ENCODE measurements at places on chromosomes 13 and 19. TPM values are rescaled to one million over a fixed set of nuclear protein-coding genes. Genes with fewer than 3 reads are reported as not detected.

DNA sequence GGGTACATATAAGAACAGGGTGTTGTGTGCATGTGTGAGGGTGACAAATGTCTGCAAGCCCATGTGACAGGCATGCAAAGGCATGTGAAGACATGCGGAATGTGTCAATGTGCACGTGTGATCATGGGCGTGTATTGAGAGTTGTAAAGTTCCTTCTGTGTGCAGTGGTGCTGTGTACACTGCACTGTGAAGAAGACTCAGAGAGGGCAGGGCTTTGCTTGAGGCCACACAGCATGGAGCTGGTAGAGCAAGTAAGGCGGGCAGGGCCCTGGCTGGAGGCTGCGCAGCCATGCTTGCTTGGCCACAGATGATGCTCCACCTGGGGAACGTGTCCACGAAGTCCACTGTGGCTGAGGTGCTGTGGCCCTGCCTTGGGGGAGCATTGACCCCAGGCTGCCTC, 66.8 kb downstream of the PTPRS start:
- no peak for DNase-seq

DNA sequence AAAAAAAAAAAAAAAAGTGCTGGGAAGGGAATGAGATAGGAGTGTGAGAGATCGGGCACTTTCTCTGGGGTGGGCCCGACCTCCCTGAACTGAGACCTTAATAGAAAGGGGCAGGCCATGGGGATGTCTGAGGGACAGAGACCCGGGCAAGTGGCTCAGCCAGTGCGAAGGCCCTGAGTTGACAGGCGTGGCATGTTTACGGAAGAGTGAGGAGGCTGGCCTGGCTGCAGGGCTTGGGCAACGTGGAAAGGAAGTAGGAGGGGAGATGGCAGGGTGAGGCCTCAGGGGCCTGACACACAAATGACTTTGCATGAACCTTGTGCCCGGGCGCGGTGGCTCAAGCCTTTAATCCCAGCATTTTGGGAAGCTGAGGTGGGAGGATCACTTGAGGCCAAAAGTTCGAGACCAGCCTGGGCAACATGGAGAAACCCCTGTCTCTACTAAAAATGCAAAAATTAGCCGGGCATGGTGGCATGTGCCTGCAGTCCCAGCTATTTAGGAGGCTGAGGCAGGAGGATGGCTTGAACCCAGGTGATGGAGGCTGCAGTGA, 13.9 kb downstream of the FCHO1 start:
- no peak for DNase-seq

- no peak for DNase-seq
These were observed 6.6 kb upstream of the LGALS4 start for GRCh38 chr19:38819231-38819920.

DNA sequence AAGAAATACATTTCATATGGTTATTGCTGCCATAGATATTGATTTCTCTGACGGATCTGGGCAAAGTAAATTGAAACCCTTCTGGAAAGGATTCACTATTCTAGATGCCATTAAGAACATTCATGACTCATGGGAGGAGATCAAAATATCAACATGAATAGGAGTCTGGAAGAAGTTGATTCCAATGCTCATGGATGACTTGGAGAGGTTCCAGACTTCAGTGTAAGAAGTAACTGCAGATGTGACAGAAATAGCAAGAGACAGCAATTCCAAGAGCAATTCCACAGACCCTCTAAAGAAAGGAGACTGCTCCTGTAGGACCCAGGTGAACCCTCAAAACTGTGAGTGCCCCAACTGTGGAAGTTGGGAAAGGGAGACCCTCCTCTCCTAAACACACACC, 30.9 kb upstream of the KCTD12 start:
- no peak for DNase-seq

DNA sequence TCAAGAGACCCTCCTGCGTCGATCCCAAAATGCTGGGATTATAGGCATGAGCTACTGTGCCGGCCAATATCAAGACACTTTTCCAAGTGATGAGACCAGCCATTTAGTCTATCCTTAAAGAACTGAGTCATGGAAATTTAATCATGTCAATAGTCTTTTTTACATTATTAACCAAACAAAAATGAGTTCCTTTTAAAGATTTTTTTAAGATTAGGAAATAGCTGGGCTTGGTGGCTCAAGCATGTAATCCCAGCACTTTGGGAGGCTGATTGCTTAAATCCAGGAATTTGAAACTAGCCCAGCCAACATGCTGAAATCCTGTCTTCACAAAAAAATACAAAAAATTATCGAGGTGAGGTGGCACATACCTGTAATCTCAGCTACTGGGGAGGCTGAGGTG, 16.7 kb upstream of the ZNF564 start:
- no peak for DNase-seq

DNA sequence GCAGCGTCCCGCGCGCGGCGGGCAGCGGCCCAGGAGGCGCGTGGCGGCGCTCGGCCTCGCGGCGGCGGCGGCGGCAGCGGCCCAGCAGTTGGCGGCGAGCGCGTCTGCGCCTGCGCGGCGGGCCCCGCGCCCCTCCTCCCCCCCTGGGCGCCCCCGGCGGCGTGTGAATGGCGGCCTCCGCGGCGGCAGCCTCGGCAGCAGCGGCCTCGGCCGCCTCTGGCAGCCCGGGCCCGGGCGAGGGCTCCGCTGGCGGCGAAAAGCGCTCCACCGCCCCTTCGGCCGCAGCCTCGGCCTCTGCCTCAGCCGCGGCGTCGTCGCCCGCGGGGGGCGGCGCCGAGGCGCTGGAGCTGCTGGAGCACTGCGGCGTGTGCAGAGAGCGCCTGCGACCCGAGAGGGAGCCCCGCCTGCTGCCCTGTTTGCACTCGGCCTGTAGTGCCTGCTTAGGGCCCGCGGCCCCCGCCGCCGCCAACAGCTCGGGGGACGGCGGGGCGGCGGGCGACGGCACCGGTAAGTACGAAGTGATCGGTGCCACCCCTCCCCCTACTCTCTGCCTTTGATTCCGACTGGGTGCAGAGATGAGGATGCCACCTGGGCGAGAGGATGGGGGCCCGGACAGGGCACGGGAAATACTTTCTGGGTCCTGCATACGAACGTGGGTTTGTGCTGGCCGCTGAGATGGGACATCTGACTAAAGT, 874 bp downstream of the TRIM28 start:
- DNase-seq: no peak

- no peak for DNase-seq
These were observed 67.4 kb upstream of the NFIC start for GRCh38 chr19:3298853-3299449.

DNA sequence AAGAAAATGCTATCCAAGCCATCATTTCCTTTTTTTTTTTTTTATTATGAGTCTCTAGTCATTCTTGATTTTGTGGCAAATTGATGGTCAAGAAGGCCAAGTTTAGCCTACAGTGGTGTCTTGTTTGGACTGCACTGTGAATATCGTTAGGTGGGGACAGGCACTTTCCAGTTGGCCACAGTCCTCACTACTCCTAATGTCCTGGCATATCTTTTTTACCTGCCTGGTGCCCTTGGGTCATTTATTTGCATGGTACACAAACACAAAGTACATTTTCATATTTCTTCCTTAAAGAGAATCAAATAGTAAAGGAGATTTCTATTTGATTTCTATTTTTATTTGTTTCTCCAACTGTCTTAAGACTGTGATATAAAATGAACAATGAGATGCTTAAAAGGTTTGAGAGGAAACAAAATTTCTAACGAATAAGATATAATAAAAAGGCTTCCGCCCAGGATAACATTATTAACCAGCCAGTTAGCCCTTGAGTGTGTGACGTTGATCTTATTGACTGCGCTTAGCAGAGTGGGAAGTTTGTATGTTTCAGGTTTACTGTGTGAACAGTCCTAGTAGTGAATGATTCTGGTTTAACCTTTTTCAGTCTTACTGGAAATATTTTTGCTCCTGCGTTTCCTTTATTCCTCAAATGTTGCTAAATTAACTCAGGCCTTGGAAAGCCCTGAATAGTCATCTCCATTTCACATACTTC, 312.0 kb downstream of the ATP8A2 start:
- no peak for DNase-seq

DNA sequence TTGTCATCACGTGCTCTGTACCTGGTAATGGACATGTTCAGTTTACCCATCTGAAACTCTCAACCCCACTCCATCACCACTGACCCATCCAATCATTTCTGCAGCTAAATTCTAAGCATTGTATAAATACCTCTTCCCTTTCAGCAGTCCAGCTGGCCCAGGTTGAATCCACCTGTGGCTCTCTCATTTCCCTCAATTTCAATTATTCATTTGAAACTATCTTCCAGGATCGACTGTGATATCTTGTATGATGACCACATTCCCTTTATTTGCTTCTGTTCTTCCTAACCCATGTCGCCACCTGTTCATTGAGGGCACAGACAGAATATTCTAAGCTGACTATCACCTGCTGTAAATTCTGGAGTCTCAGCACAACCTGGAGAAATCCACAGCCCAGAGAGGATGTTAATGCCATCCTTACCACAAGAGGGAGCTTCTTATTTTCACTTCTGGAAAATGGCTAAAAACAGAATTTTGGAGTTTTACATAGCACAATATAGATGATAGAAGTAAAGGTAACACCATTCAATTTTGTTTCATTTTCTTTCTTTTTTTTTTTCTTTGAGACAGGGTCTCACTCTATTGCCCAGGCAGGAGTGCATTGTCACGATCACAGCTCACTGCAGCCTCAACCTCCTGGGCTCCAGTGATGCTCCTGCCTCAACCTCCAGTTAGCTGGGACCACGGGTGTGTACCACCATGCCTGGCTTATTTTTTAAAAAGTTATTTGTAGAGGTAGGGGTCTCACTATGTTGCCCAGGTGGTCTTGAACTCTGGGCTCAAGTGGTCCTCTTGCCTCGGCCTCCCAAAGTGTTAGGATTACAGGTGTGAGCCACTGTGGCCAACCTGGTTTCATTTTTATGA, 38.6 kb downstream of the ZNF823 start:
- DNase-seq: no peak

DNA sequence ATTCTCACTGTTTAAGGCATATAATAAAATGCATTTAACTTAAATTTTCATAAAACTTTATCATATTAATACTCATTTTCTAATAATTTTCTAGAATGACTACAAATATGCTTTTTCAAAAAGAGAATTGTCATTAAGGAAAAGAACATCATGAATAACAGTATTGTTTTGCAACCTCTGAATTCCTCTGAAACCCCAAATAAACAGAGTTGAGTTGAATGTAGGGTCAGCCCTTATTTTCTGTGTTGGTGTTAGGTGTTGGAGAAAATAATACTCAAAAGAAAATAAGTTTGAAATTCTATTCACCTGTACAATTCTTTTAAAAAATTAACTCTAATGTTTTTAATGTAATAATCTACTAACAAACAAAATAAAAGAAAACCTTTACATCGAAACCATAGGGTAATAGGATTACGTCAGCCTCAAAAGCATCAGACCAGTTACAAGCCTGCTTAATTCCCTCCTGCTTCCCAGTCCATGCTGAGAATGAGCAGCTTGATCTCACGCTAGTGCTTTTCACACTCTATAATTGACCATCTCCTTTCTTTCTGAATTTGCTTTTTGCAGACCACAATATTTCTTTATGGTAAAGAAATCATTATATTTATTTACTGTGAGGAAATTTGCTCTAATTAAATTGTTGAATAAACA, 160.9 kb downstream of the PCDH9 start:
- DNase-seq: no peak

Gene CDC16
- total RNA-seq: 45.7 TPM

Gene RABAC1
- total RNA-seq: 71.2 TPM

Gene CYTH2
- total RNA-seq: 29.9 TPM

GRCh38 chr19:18419699-18420460, 682 bp downstream of the SSBP4 start:
- no peak for DNase-seq

Data from GM12878 (cell line).